Epithelial cell of esophagus (primary cell): ENCODE measurements at places on chromosomes 6 and 20.

DNA sequence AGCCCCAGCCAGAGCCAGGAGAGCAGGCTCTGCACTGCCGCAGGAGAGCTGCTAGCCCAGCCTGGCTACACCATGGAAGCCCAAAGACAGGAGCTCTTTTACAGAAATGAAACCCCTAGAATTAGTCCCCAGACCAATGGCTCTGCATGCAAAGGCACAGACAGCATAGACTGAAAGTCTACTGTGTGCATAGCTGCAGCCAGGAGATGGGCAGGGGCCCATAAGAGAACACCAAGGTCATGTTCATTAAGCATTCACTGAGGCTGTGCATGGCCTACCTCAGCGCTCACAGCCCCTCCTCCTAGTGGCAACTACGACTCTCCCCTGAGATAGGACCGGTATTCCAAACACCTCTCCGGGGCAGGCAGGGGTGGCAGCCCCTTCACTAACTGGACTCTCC is 34.9 kb downstream of the SNX5 start:
- no peak for DNase-seq

DNA sequence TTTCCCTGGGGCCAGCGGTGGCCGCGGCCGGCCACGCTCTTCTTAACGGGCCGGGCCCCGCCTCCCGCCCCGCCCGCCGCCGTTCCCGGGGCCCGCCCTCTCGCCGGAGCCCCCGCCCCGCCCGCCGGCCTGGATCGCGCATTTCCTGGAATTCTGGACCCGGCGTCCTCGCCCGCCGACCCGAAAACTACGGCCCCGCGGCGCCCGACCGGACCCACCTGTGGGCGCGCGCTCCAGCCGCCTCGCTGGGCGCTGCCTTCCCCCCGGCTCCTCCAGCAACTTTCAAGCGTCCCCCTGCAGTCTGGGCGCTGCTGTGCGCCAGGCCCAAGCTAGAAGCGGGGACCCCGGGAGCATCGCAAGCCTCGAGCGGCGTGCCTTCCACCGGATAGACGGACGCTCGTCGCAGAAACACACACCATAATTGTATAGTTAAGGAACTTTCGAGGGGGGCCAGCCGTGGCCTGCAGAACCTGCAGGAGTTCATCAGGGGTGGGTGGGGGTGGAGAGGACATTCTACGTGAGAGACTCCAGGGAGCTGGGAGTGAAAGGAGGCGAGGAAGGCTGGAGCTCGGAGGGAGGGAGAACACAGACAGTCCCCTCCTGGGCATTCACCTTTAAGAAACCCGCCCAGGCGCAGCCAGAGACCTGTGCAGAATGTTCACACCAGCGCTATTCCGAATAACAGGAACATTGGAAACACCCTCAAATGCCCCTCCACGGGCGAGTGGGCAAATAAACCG is at the start of gene ADA:
Gene ADA, minus strand, starts transcription at position 16 of the 740 bp plus-strand sequence. CDS start 92 bp downstream, outside the sequence.
- peak; percentile 59 for DNase-seq

DNA sequence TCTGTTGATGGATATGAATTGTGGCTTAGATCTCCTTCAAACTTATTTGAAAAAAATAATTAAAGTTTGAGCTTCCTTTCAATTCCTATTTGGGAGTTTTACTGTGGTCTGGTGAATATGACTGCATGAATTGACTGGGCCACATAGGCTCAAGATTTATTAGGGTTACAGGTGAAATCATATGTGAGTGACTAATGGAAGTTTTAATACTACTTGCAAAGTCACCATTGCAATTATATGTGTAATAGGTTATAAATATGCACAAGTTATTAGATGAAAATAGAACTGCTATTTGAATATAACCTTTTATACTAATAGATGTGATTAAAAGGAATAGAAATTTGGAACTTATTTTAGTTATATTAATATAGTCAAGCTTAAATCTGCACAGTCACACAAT is 712.1 kb upstream of the MMS22L start:
- no peak for DNase-seq

DNA sequence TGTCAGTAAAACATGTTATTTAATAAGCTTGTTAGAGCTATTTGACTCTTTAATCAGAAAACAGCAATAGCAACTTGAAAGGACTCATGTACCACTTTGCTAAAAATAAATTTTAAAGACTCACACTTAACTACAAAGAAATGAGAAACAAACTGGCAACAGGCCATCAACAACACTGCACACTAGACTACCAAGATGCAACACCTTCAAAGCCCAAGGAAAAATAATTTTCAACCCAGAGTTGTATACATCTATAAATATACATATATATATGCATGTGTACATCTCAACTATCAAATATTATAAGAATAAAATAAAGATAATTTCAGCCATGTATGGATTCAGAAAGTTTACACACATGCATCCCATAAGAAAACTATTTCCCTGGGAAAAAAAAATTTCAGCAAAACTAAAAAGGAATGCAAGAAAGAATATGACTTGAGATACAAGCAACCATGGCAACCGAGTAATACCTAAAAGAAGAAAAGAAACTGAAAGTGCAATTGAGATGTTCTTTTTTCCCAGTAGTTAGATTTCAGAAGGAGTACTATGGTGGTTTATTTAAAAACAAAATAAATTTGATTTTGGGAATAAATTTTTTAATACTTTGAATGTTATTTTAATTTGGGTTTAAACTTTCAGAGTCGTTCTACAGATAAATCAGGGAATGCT is 303.8 kb downstream of the UBE3D start:
- DNase-seq, result no peak

GRCh38 chr6:82183642-82184282 is 63.8 kb downstream of the IBTK start:
- DNase-seq, result peak; percentile 4

DNA sequence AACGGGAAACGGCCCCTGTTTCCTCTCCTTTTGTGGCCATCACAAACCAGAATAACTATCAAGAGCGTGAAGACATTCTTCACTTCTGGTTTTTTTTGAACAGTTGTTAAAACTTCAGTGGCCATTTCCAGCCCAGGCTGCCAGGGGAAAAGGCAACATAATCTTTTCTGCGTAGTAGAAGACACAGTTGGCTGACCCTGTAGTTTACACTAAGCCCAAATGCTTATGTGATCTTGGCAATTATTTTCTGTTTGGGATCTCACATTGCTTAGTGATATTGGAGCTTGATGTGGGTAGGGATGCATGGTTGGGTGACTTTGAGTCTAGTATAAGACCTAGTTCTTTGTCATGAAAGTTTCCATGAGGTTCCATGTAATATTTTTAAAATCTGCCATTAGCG is 449.4 kb upstream of the CDH4 start:
- no peak for DNase-seq

DNA sequence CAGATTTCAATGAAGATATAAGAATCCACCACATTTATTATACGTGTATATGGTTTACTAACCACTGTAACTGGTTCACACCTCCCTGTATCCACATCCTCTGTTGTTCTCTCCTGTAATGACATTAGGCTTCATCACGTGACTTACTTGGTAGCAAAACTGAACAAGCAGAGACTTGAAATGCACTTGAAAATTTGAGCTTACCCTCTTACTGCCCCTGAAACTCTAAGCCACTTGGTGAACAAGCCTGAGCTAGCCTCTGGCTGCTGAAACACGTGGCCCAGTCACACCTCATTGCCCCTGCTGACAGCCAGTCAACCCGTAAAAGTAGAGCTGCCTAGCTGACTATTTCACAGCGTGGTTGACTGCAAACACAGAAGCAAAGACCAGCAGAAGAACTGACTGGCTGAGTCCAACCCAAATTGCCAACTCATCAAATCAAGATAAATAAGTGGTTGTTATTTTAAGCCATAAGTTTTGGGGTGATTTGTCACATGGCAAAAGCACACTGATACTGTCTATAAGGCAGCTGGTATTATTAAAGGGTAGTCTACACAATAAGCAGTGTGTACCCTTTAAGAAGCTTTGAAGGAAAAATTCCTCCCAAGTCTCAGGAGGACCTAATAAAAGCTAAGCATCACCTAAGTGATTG is 109.0 kb downstream of the RALGAPA2 start:
- peak; percentile 99 for DNase-seq

- DNase-seq, result peak; percentile 13
Measured at GRCh38 chr6:110430236-110430635, 14.9 kb upstream of the DDO start.

GRCh38 chr6:80622641-80623040 is 516.2 kb downstream of the BCKDHB start:
- DNase-seq, result peak; percentile 73

- no peak for DNase-seq
Measured at GRCh38 chr20:20401991-20402390, 34.1 kb downstream of the INSM1 start.

DNA sequence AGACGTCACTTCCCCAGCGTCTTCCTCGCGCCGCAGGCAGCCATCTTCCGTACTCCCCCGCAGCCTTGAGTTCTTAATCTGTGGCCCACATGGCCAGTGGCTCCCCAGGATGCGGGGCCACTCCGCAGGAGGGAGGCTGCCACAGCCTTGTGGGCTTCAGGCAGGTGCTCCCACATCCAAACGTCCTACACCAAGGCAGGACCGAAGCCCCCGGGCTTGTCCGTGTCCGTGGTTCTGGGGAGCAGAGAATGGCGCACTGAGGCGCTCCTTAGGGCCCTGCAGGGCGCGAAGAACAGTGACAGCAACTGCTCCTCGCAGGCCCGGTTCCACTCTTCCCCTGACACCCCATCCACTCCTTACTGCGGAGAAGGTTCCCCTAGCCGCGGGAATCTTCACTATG is 755.8 kb downstream of the PRIM2 start:
- DNase-seq, result no peak

DNA sequence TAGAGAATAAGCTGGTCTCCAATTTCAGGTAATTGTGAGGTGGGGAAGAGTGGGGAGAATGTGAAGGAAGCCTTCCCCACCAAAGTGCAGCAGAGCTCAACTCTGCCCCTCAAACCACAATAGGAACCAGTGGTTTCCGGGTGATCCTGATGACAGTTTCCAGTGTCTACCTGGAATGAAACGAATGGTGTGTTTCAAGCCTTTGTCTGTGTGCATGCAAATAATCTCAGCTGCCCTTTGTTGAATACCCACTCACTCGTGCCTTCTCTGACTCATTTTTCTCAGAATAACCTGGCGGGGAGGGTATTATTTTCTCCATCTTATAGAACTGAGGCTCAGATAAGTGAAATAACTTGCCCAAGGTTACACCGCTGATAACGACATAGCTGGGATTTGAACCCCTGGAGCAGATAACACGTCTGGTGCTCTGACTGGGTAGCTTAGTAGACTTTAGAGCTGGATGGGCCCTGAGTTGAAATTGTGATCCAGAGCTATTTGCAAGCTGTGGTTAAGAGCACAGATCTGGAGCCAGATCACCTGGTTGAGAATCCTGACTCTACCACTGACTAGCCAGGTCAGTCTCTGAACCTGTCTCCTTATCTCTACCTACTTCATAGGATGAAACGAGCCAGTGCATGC is 85.1 kb downstream of the EYA2 start:
- DNase-seq, result peak; percentile 32

DNA sequence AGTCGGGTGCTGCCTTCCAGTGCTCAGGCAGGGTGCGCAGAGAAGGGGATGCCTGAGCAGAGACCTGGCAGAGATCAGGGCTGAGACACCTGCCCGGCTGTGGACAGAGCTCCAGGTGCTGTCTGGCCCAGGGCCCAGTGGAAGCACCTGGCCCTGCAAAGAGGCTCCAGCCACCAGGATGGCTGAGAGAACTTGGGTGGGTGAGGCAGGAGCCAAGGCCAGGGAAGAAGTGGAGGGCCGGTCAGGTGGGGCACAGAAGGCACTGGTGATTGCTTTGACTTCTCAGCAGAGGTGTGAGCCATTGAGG is 31.2 kb downstream of the PNLDC1 start:
- no peak for DNase-seq

- no peak for DNase-seq
Measured at GRCh38 chr6:167510648-167511047, 185.8 kb downstream of the TTLL2 start.

GRCh38 chr6:14851281-14851680 is 394.6 kb upstream of the JARID2 start:
- DNase-seq, result no peak

GRCh38 chr20:2691663-2692035 is 931 bp upstream of the EBF4 start:
- DNase-seq, result no peak

GRCh38 chr6:111462770-111463391 is 20.1 kb downstream of the REV3L start:
- peak; percentile 71 for DNase-seq

- DNase-seq, result no peak
Measured at GRCh38 chr6:169398342-169399105, 144.9 kb upstream of the THBS2 start.

- no peak for DNase-seq
Measured at GRCh38 chr6:38684237-38684636, 18.7 kb downstream of the GLO1 start.

- DNase-seq, result no peak
Measured at GRCh38 chr20:658731-659291, 5.8 kb upstream of the SRXN1 start.

- DNase-seq, result no peak
Measured at GRCh38 chr6:36119209-36119608, 11.1 kb upstream of the MAPK13 start.
